CD4-positive, alpha-beta T cell (primary cell): ENCODE measurements at places on chromosomes 1 and 21.

GRCh38 chr1:44289530-44289929, 65.5 kb downstream of the ERI3 start:
- no peak for DNase-seq

DNA sequence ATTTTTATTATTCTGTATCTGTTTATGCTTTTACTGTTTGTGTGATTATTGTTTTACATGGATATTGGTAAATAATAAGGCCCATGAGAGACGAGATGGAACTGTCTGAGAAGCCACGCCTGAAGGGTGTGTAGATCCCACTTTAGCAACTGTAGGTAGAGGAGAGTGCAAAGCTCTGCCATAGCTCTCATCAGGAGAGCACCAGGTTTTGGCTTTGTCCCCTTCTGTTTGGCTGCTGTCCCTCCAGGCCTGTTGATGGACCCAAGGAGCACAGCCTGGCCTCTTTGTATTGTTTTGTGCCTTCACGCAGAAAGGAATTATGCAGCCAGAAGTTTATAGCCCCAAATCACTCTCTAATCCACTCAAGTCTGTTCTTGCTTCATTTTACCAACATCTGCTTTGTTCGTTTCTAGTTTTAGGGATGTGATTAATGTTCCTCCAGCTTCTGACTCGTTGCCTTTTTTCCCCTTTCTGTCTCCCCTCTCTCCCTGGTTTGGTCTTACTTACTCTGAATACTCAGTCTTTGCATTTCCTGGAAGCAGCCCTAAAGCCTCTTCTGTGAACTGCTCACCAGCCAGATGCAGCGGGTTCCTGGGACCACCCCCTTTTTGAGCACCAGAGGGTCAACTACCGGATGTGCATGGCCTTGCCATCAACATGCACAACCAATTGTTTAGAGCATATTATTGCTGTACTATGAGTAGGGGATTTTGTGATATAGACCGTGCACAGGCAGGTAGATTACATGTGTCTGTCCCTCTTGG, 127.3 kb downstream of the HHAT start:
- no peak for DNase-seq

DNA sequence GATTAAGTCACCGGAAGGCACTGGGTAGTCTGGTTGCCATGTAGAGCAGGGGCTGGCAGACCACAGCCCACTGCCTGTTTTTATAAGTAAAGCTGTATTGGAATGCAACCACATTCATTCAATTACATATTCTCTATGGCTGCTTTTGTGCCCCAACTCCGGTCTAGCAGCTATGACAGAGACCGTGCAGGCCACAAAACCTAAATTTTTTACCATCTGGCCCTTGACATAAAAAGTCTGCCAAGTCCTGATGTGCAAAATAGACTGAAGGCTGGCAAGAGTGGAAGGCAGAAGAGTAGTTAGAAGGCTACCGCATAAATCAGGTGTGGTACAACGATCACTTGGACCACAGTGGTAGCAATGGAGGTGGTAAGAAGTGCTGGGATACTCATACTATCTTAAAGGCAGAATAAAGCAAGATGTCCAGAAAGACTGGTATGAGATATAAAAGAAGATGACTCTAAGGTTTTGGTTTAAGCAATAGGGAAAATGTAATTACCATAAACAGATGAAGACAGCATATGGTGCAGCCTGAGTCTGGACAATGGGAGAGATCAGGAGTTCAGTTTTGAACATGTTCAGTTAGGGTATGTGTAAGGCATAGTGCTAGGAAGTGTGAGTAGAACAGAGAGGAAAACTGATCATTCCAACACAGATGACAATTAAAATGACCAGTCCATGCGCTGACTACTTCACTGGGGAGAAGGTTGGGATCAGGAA, 37.2 kb downstream of the EGLN1 start:
- DNase-seq = no peak

DNA sequence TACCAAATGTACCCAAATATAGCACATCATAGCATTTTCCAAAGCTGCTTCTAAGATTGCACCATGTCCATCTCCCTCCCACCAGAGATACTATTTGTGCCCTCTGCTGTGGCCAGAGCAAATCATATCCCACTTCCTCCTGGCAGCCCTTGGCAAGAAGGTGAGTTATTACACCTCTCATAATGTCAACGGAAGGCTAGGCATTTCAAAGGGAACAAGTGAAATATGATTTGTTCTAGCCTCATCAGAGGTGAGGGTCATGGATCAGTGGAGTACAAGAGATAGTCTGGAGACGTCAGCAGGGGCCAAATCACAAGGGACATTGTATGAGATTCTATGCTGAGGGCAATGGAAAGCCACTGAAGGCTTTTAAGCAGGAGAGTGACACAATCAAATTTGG, 90.2 kb upstream of the BCAR3 start:
- no peak for DNase-seq

DNA sequence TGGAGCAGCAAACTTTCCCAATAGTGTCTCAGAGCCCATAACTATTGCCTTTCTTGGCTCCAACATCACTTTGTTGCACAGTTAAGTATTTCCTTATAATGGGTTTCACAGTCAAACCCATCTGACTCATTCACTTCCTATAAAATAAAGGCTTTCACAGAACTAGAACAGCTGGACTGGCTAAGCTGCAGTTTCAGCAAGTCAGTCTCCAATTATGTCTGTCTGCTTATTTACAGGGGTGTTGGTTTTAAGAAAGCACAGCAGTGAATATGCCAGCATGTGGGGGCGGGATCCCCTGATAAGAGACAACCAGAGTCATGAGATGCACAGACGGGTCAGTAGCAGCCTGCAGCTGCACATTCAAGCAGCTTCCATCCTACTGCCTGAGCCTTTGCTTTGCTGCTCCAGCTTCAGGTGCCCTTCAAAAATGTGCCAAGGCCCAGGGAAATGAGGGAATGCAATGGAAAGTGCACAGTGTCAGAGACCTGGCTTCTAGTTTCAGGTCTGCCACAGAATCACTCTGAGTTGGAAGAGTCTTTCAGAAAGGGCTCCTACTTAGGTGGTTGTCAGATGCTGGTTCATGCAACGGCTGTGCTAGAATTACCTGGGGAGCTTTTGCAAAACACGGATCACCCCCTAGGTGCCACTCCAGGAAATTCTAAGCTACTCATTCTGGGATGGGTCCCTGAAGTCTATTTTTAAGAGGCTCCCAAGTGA, 24.8 kb downstream of the RNF19B start:
- no peak for DNase-seq

DNA sequence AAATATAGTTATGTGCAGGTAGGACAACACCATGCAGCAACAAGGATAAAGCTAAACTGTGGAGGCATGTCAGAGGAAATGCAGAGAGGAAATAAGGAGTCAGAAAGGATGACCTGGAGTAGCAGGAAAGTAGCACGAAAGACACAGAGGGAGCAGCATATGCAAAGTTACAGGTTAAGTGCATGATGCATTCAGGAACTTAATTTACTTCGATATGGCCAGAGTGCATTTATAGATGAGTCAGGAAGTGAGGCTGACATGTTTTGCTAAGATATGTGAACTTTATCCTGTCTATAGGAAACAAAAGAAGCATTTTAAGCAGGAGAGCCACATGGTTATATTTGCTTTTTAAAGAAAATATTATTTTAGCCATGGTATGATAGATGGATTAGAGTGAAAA, 15.4 kb upstream of the MUTYH start:
- DNase-seq = no peak

GRCh38 chr1:86567341-86567740, 20.5 kb downstream of the CLCA4 start:
- no peak for DNase-seq

DNA sequence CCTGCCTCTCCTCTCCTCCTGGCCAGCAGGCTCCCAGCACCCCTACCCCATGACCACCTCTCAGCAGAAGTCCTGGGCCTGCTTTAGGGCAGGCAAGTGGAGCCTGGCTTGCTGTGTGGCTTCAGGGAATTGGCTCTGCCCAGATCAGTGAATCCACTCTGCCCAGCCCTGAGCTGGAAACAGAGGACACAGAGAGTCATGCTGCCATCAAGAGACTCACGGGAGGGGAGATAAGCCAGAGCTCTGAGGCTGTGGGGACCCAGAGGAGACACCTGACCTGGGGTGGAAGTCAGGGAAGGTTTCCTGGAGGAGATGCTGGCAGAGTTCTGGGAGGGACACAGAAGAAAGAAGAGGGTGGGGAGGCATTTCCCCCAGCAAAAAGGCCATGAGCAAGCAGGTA, 54.2 kb downstream of the GLIS1 start:
- no peak for DNase-seq

DNA sequence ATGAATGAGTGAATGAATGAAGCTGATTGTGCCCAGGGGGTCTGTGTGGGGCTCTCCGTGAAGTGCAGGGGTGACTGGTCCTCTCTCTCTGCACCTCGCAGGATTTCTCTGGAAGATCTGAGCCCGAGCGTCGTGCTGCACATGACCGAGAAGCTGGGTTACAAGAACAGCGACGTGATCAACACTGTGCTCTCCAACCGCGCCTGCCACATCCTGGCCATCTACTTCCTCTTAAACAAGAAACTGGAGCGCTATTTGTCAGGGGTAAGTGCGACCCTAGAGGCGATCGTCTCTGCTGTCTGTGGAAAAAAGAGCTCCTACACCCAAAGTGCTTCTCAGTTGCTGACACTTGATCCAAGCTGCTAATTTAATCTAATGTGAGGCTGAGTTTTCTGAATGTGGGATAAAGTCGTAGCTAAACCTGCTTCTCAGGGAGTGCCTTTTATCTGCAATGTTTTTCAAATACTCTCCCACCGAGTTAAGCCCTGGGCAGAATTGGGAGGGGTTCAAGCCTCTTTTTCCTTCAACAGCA, 101.7 kb downstream of the HUNK start:
- DNase-seq = no peak

DNA sequence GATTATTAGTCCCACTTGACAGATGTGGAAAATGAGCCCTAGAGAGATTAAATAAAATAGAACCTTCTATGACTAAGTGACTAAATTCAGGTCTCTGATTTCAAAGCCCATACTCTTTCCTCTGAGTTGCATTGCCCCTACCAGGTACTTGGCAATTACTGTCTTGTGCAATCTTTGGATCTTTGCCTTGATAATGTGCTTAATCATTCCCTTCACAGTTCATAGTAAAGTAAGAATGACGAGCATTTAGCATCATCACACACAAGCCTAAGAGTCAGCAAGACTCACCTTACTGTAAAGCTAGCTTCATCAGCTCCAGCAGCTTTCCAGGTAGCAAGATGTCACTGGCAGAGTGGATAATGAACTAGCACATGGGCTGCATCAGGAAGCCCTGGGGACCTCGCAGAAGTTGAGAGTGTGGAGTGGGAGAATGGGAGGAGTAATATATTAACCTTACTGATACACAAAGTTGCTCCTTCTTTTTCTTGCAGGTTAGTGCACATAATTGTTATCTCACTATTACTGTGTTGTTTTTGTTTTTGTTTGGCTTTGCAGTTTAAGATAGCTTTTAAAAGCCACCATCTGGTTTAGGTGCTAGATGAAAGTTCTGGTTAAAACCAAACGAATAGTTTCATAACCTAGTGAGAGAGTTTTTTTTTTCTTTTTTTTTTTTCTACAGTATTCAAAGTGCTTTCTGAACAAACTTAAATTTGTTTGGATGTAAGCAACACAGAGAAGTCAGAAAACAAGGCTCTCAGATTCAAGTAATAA, 71.8 kb downstream of the PBX1 start:
- no peak for DNase-seq
